Fibroblast of the aortic adventitia (primary cell): ENCODE measurements at places on chromosomes 6 and 20. TPM values are rescaled to one million over a fixed set of nuclear protein-coding genes. Genes with fewer than 3 reads are reported as not detected.

DNA sequence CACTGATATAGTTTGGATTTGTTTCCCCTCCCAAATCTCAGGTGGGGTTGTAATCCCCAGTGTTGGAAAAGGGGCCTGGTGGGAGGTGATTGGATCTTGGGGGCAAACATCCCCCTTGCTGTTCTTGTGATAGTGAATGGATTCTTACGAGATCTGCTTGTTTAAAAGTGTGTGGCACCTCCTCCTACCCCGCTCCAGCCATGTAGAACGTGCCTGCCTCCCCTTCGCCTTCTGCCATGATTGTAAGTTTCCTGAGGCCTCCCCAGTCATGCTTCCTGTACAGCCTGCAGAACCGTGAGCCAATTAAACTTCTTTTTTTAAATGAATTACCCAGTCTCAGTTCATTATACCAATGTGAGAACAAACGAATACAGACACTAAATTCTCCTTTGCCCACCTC lies 26.7 kb downstream of the SLC52A3 start:
- DNase-seq: no peak

GRCh38 chr20:11546939-11547338 lies 370.8 kb upstream of the BTBD3 start:
- no peak for DNase-seq

GRCh38 chr20:57162362-57162652 lies 104.1 kb downstream of the BMP7 start:
- no peak for DNase-seq

- DNase-seq: peak; percentile 57
Observed at GRCh38 chr6:44572346-44572745, 184.8 kb downstream of the CDC5L start.

GRCh38 chr6:28693751-28694443 lies 168.2 kb downstream of the GPX5 start:
- DNase-seq: no peak

DNA sequence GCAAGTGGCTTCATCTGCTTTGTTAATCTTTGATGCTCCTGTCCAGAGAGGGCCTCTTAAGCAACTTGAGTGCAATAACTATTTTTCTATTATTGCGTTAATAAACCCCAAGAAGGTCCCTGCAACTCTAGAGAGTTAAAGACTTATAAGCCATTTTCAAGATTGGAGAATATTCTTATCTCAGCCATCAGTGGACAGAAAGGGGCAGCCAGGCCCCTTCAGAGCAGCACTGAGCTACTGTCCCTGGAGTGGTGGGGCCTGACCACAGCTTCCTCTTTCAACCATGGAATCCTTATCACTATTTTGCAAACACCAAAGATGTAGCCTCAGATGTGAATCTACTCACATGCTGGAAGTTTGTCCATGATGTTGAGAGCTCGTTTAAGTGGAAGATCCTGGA lies 2.8 kb upstream of the MAS1L start:
- no peak for DNase-seq

DNA sequence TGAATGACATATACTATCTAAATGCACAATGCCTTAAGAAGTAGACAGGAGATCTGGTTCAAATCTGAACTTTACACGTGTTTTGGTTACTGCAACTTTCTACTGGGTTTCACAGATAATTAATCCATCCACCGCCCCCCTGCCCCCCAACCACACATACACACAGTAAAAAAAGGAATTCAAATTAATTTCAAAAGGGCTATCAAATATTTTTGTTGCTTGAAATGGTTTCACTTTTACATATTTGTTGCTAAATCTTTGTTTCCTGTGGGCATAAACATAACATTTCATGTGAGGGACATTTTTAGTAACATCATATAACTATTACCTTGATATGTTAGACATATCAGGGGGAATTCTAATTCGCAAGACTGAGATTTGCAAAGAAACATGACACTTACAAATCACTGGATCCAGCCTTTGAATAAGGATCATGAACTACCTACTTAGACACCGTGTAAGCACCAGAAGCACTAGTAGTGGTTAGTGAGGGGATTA lies 7.5 kb downstream of the NEDD9 start:
- DNase-seq: no peak

GRCh38 chr6:163707387-163708355 lies 293.2 kb downstream of the QKI start:
- no peak for DNase-seq

- no peak for DNase-seq
Observed at GRCh38 chr6:122077603-122078002, 321.8 kb upstream of the HSF2 start.

DNA sequence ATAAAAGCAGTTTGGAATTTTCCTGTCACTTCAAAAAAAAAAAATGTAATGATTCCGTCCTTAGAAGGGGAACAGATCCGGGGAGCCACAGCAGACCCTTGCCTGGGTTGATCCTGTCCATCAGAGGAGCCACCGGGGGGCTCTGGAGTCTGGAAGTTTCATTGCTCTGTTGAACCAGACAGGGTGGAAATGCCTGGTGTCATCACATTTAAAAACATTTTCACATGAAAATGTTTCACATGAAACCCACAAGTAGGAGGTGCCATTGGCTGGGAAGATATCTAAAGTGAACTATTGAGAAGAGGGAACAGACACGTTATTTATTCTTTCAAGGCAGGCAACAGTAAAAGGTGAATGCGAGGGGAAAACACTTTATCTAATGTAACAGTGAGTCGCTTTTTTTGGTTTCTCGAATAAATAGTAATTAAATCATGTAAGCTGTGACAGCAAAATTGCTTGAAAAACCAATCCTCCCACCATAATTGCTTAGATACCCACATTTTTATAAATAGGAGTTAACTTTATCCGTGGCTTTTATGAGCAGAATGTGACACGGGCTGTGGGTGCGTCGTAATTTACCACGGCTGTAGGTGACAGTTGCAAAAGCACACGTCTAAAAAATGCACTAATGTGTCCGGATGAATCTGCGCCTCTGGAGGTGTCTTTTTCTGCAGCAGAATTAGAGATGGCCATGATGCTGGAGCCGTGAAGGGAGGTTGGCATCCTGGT lies 323.4 kb downstream of the TAF4 start:
- no peak for DNase-seq

GRCh38 chr20:52349806-52350205 lies 158.2 kb upstream of the ZFP64 start:
- DNase-seq: no peak

GRCh38 chr6:79335133-79335674 lies 100.7 kb upstream of the HMGN3 start:
- DNase-seq: no peak

GRCh38 chr6:124487623-124488431 lies 474.4 kb upstream of the RNF217 start:
- DNase-seq: no peak

DNA sequence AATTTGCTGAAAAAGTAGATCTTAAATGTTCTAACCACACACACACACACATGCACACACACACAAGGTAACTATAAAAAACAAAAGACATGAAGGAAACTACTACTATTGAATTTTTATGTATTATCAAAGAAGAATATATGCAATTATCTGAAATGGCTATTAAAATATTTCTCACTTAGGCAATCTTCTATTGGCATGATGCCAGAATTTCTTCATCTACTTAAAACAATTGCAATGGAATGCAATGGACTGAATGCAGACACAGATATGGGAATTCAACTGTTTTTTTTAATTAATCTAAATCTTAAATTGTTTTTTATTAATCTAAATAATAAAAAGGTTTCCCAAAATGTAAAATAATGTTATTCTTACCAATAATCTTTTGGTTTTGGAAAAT lies 152.6 kb upstream of the SMLR1 start:
- DNase-seq: peak; percentile 61

Gene RAMACL
- 2.4 and 2.5 TPM in 2 replicates for total RNA-seq

Gene SIRPB2
- not detected in 2 replicates for total RNA-seq

Gene VNN1
- total RNA-seq: under 0.01 and 0.33 TPM in 2 replicates

Gene PHACTR1
- total RNA-seq: 0.49 and 0.99 TPM in 2 replicates

Gene FAM83C
- total RNA-seq: not detected in 2 replicates

Gene RSPO3
- total RNA-seq: 2.5 and 7.9 TPM in 2 replicates

Gene AGER
- total RNA-seq: 0.16 and 0.18 TPM in 2 replicates

Gene POM121L2
- not detected in 2 replicates for total RNA-seq

Gene HLA-C
- 26.3 and 159 TPM in 2 replicates for total RNA-seq

Gene SNAP25
- 0.65 and 3.1 TPM in 2 replicates for total RNA-seq

Gene TMEM217
- total RNA-seq: 0.09 TPM in 1 of 2 replicates, not detected in the other

Gene TBXT
- total RNA-seq: not detected in 2 replicates

Gene GJA1
- total RNA-seq: 245 and 251 TPM in 2 replicates

Gene TSPO2
- not detected in 2 replicates for total RNA-seq

Gene GABRR1
- total RNA-seq: not detected in 2 replicates
